Epithelial cell of prostate (primary cell): ENCODE measurements at places on chromosomes 1 and 21.

- no peak for DNase-seq
Observed at GRCh38 chr1:27141266-27142003, 13.5 kb downstream of the SLC9A1 start.

GRCh38 chr1:71572038-71572437 lies 491.2 kb upstream of the ZRANB2 start:
- no peak for DNase-seq

GRCh38 chr1:77030401-77031105 lies 163.3 kb downstream of the ST6GALNAC5 start:
- no peak for DNase-seq

DNA sequence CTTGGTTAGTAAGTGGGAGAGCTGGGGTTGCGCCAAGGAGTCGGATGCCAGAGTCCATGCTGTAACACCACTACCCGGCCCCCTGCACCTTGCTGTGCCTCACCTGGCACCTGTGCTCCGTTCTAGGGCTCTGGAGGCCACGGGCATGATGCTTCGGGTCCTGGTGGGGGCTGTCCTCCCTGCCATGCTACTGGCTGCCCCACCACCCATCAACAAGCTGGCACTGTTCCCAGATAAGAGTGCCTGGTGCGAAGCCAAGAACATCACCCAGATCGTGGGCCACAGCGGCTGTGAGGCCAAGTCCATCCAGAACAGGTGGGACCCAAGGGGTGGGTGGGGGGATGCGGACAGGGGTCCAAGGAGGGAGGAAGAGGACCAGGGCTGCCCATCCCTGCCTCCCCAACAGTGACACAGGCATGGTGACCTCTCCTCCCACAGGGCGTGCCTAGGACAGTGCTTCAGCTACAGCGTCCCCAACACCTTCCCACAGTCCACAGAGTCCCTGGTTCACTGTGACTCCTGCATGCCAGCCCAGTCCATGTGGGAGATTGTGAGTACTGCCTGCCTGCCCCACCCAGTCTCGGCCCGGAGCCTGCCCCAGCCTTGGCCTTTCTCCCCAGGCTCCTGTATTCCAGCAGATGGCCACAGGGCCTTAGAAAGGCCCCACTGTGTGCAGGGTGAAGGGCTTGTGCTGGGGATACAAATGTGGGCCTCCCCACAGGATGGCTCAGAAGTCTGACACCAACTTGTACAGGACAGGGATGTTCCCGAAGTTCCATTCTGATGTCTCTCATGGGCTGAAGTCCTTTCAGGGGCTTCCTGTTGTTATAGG lies 9.6 kb upstream of the HTR6 start:
- no peak for DNase-seq

DNA sequence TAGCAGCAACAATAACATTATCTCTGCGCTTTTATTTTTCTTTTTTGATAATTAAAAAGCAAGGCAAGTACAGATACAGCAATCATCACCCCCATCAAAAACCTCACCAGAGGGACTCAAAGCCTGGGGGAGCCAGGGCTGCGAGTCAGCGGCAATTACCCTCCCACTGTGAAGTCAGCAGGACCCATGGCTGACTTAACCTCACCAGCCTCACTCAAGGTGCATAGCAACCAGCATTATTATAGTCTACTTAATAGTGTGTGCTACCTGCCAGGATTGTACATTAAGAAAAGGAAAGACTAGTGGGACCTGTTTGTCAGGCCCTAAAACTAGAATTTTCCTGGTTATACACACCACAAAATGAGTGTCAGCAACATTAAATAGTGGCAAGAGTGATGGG lies 28.9 kb upstream of the SERBP1 start:
- no peak for DNase-seq

GRCh38 chr21:38986406-38986805 lies 180.7 kb downstream of the ETS2 start:
- DNase-seq = no peak

DNA sequence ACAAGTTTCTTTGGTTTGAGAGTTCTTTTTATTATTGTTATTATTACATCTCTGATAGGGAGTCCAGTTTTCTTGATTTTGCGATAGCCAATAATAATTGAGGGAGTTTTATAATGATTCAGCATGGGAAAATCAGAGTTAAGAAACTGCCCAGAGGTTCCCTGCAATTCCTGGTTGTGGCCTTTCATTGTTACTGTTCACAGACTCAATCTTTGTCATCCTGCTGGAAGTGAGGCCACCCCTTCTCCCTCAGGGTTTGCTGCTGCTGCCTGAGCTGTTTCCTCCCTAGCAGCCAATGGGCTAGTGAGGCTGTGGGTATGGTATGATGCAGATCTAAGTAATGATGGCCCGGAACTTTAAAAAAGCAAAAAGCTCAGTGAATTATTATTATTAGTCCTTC lies 50.2 kb upstream of the TACSTD2 start:
- no peak for DNase-seq

DNA sequence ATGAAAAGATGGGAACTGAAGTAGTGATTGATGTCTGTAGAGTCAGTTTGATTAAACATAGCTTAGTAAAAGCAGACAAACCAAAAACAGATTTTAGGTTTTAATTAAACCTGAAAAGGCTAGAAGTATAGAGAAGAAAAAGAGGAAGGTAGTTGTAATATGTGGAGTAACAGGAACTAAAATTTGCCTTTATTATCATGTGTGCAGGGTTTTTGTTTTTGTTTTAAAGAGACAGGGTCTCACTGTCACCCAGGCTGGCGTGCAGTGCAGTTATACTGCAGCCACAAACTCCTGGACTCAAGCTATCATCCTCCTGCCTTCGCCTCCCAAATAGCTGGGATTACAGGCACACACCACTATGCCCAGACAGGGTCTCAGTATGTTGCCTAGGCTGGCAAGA lies 6.0 kb downstream of the TOR1AIP1 start:
- DNase-seq = no peak

DNA sequence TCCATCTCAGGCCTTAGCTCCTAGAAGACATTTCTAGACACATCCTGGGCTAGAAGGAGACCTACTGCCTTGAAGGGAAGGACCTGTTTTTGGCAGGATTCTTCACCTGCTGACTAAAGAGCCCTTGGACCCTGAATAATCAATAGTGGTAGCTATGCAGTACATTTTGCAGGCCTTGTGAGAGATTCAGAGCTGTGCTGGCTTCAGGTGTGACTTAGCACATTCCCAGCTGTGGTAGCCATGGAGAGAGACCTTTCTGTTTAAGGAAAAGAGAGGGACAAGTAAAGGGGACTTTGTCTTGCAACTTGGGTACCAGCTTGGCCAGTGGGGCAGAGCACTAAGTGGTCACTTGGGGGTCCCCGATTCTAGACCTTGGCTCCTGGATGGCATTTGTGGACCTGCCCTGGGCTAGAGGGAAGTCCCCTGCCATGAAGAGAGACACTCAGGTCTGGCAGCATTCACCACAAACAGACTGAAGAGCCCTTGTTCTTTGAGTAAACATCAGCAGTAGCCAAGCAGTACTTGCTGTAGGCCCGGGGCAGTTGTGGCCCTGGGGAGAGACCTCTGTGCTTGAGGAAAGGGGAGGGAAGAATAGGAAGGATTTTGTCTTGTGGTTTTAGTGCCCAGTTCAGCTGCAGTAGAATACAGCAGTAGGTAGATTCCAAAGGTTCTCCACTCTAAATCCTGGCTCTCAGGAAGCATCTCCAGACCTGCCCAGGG lies 26.2 kb upstream of the CD1A start:
- no peak for DNase-seq

GRCh38 chr1:55947446-55947845 lies 631.9 kb downstream of the PLPP3 start:
- no peak for DNase-seq

- DNase-seq = no peak
Observed at GRCh38 chr1:82346141-82346540, 545.4 kb downstream of the ADGRL2 start.

- no peak for DNase-seq
Observed at GRCh38 chr1:50710099-50710498, 250.0 kb downstream of the FAF1 start.

DNA sequence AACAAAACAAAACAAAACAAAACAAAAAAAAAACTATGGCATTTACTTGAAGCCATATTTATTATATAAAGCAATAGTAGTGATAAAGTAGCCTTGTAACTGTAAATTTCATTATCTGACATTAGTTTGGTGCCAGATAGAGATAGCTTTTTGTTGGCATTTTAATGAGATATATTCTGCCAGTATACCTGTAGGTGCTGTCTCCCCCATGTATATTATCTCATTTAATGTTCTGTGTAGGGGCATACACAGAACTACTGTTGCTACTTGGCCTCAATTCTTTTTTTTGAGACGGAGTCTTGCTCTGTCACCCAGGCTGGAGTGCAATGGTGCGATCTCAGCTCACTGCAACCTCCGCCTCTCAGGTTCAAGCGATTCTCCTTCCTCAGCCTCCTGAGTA lies 67.4 kb downstream of the TMEM200B start:
- DNase-seq = no peak

DNA sequence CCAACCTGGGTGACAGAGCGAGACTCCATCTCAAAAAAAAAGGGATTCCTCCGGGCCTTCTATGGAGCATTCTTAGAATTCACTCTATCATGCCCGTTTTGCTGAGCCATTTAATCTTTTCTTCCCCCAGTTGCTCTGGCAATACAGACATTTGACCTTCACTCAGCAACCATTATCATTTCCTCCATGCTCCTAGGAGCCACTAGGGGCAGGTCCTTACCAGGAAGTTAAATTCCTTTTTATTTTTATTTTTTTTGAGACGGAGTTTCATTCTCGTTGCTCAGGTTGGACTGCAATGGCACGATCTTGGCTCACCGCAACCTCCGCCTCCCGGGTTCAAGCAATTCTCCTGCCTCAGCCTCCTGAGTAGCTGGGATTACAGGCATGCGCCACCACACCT lies 9.7 kb upstream of the CGN start:
- DNase-seq = no peak

- DNase-seq = no peak
Observed at GRCh38 chr1:30908696-30909364, at the start of gene SDC3. TSS of gene SDC3 (minus strand) at chr1:30908758. CDS start at chr1:30908586, 172 bp downstream.

- DNase-seq = no peak
Observed at GRCh38 chr1:182713492-182713891, 29.1 kb upstream of the RGS8 start.

GRCh38 chr1:208737922-208738321 lies 493.7 kb upstream of the PLXNA2 start:
- DNase-seq = no peak

DNA sequence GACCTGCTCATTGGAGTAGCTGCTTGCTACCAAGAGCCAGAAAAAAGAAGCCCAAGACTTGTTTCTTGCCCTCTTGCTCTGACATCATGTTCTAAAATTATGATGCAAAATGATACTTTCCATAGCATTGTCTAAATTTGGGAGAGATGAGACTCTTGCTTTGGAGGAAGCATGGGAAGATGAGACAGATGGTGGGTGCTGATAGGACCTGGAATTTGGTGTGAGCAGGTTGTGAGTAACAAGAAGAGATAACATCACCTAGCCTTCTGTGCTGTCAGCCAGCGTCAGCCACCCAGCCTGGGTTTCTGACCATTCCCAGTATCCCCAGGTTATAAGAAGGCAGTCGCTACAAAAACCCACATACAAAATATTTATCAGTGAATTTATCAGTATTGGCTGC lies 67.1 kb upstream of the GCLM start:
- DNase-seq = no peak

GRCh38 chr1:49293016-49293415 lies 516.3 kb upstream of the BEND5 start:
- DNase-seq = no peak

GRCh38 chr1:6625584-6626149 lies 999 bp downstream of the THAP3 start:
- no peak for DNase-seq

DNA sequence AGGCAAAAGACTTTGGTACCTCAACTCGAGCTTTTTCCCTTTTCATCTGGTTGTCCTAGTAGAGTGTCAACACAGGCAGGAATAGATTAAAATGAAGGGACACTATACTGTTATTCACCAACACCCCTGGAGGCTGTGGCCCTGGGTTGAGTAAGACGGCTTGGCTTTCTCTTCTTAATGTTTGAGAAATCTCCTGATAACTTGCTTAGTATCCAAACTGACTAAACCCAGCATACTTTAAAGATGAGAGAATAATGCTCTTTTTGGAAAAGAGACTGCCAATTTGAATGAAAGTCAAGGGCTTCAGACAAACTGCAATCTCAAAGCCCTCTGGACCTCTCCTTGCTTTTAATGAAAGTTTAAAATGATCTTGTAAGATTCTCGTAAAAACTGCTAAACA lies 2.6 kb upstream of the SLC30A1 start:
- DNase-seq = no peak

DNA sequence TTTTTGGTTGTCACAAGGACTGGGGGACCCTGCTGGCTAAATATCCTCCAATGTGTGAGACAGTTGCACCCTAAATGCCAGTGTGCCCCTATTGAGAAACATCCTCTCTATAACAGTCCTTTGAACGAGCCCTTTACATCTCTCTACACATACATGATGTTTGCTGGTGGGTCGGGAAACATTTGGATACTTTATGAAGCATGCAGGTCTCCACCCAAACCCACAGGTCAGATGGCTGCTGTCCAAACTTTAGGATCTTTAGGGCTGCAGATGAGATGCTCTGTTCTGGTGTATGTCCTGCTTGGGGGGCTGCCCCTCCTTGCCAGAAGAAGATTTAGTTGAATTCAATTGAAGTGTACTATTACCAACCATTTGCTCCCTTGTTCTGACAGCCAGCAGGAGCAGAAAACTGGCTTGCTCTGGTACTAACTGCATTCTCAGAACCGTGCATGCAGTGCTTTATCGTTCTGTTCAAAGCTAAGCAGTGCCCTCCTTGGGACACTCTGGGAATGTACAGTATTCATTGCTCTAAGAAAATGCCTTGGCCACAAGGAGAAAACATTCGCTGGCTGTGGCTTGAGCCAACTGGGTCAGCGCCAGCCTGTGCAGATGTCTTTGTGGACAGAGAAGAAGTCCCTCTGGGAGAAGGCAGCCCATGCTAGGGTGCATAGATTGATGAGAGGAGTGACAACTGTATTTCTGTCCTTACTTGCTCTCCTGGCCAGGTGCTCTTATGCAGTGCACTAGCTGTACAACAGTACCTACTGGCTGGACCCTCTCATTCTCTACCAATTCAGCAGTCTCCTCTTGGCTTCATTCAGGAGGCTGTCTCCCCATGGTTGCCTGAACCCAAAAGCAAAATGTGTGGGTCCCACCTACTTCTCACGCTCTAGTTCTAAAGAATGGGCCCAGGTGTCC lies 61.4 kb upstream of the DIRAS3 start:
- DNase-seq = no peak

DNA sequence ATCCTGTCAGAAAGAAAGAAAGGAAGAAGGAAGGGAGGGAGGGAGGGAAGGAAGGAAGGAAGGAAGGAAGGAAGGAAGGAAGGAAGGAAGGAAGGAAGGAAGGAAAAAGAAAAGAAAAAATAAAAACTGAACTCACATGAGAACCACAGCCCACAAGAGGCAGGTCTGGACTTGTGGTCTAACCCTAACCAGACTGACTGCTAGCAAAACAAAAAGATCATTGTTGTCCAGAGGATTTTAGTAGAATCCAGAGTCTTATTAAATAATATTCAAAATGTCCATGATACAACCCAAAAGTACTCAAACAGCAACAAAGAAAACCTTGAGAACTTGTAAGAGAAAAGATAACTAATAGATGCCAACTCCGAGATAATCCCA lies 4.7 kb upstream of the ITGB2 start:
- DNase-seq = no peak

GRCh38 chr1:114755006-114755931 lies 2.5 kb downstream of the CSDE1 start:
- no peak for DNase-seq

- no peak for DNase-seq
Observed at GRCh38 chr1:230199034-230199433, 132.0 kb downstream of the GALNT2 start.

GRCh38 chr1:209434066-209434465 lies 149.4 kb upstream of the CAMK1G start:
- peak; percentile 66 for DNase-seq
